Left hindlimb (tissue), 1 donor: ENCODE measurements at places on chromosomes 13 and 19.

GRCh38 chr19:57052081-57052480 is 67.7 kb upstream of the USP29 start:
- DNase-seq: peak; percentile 84

DNA sequence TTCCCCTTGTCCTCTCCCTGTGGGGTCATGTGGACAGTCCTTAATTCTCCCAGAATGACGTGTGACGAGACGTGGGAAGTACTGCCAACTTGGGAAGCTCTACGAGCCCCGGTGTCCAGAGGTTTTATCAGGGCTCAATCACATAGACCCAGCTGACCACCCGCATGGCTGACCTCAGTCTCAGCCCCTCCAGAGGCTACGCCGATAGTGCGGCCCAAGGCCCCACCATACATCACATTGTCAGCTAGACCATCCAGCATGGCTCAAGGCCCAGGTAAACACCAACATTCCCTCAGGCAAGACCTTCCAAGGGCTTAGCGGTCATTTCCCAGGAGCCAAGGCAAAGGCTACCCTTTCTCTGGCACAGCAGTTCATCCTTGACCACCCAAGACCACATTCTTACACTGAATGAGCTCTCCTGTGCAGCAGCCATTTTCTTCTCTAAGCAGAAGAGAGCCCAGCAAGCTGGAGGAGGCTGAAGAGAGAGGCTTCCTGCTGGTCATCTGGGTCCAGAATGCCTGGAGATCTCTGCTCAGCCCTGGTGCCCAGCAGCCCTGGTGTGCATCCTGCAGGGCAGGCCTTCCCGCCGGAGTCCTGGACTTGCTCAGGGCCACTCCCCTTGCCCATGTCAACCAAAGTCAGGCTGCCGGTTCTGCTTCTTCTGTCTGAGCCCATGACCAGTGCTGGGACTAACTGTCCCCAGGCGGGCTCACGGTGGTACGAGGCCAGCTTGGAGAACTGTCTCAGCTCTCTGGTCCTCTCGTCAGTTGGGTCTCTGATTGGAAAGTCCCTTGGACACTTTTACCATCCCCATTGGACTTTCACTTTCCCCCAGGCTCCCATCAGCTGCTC is 7.9 kb upstream of the F10 start:
- DNase-seq: no peak

GRCh38 chr13:47114030-47114429 is 217.2 kb upstream of the HTR2A start:
- DNase-seq: no peak

- no peak for DNase-seq
Observed at GRCh38 chr19:22335716-22336115, 49.5 kb downstream of the ZNF729 start.

- no peak for DNase-seq
Observed at GRCh38 chr13:101398920-101399319, 17.4 kb downstream of the NALCN start.

DNA sequence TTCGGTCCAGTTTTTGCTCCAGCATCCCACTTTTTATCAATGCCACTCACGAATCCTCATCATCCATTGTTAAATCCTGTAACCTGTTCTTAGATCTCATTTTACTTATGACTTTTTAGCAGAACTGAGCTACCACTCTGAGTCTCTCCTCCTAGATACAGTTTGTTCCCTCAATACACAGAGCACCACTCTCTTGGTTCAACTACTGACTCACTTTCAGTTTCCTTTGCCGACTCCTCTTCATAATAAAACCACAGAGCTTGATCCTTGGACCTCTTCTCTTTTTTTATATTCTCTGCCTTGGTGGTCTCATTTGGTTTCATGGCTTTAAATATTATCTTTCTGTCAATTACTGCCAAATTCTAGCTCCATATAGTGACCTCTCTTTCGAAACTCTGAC is 150.3 kb downstream of the SLITRK5 start:
- DNase-seq: no peak
